ENCODE measurements at places on chromosomes 2 and 18.

- no peak for DNase-seq
Observed at GRCh38 chr2:207264310-207264709, 98.6 kb upstream of the KLF7 start.

DNA sequence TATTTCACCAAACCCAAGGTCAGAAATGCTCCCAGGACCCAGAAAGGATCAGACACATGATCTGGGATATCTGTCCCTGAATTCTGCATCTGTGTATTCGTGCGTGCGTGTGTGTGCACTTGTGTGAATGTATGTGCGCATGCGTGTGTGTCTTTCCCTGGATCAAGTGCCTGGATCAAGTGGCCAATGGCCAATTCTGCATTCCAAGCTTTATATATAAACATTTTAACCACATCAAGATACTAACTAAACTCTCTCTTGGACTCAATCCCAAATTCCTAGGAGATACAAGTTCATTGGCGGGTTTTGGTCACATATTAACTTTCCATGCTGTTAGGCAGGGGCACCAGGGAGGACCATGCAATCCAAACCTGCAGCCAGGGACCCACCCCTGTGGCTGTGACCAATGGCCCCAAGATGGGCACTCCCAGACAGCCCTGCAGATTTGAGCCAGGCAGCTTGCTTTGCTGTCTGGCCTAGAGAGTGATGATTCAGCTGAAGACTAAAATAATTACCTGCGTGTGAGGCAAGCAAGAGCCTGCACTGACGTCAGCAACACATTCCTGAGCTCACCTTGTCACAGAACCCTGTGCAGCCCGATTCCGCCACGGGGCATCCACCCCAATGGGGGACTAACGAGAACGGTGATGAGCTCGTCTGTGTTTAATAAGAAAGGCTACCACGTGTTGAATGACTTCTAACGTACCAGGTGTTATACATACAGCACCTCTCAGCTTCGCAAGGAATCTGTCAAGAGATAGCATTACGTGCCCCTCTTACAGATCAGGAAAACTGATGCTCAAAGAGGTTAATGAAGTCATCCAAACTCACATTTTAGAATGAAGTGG, 45.3 kb upstream of the ROCK2 start:
- no peak for DNase-seq

DNA sequence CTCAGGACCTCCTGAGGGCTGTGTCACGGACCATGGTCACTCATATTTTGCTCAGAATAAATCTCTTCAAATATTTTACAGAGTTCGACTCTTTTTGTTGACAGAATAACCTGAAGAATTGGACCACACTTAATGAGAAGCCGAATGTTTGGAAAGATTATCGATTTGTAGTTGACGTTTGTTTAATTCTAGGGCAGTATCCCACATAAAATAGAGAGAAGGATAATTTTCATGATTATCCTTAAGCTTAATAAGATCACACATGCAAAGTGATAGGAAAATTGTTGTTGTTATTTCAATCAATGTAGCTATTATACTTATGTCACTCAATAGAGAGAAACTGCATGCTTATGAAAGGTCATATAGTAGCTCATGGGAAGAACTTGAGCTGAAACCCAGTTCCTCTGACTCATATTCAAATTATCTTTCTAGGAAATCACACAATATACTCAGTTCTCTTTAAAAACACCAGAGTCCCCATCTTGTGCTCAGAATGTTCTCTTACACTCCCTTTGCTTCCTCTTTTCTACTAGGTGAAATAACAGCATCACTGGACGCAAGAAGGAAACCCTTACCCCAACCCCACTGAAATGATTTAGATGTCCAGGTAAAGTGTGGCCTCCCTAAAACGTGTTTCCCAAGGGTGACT, 982.1 kb downstream of the TSN start:
- DNase-seq = no peak

GRCh38 chr2:634636-635388, 42.4 kb downstream of the TMEM18 start:
- no peak for DNase-seq

GRCh38 chr2:197209742-197210408, 100.7 kb downstream of the ANKRD44 start:
- peak; percentile 15 for DNase-seq

GRCh38 chr2:134500211-134500935, 218.4 kb downstream of the TMEM163 start:
- DNase-seq = no peak

GRCh38 chr2:78035804-78036203, 513.6 kb upstream of the LRRTM4 start:
- DNase-seq = no peak

GRCh38 chr2:9423100-9423921, at the start of the genes CPSF3 and ITGB1BP1:
TSS of gene CPSF3 (plus strand) at chr2:9423654. CDS start at chr2:9423774, 120 bp downstream.
TSS of gene ITGB1BP1 (minus strand) at chr2:9423528. CDS start at chr2:9418697, 4,831 bp downstream.
- peak; percentile 92 for DNase-seq

- DNase-seq = no peak
Observed at GRCh38 chr18:62412231-62412979, 87.3 kb downstream of the TNFRSF11A start.

GRCh38 chr2:189287982-189288521, 108.5 kb upstream of the COL5A2 start:
- DNase-seq = no peak

- no peak for DNase-seq
Observed at GRCh38 chr2:189548666-189549448, 31.7 kb downstream of the SLC40A1 start.

- no peak for DNase-seq
Observed at GRCh38 chr18:45667056-45667736, 51.9 kb downstream of the SLC14A2 start.

GRCh38 chr2:149841396-149841795, 253.8 kb upstream of the MMADHC start:
- DNase-seq = no peak

- DNase-seq = no peak
Observed at GRCh38 chr2:220178991-220179695, 551.7 kb downstream of the SLC4A3 start.

DNA sequence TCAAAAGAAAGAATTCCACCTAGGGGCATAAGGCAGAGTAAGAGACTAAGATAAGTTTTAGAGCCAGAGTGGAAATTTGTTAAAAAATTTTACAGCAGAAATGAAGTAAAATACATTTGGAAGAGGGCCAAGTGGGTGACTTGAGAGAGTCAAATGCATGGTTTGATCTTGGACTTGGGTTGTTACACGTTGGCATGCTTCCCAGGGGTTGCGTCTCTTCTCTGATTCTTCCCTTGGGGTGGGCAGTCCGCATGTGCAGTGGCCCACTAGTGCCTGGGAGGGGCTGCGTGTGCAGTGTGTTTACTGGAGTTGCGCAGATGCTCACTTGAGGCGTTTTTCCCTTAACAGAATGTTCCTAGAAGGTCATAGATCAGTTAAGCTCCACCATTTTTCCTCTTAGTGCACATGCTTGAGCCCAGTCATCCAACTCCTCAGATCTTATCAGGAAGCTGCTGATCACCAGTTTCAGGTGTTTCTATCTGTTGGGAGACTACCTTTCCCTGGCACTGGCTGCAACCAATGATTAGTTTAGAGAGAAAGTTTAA, 13.1 kb downstream of the SEH1L start:
- no peak for DNase-seq

DNA sequence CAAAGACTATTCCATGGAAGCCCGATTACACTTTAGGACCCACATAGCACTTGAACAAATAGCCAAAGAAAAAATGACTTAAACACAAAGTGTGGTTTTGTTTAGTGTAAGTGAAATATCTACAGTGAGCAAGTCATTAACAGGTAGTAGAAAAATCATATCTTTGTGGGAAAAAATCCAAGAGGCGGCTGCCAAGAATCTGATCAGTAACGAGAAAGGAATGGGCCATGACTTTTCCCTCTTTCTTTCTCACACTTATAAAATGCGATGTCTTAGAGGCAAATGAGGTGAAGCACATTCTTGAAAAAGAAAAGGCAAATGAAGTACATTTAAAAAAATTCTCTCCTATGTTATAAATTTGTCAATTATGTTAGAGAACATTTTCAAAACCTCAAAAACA, 12.9 kb upstream of the GEMIN6 start:
- DNase-seq = no peak

DNA sequence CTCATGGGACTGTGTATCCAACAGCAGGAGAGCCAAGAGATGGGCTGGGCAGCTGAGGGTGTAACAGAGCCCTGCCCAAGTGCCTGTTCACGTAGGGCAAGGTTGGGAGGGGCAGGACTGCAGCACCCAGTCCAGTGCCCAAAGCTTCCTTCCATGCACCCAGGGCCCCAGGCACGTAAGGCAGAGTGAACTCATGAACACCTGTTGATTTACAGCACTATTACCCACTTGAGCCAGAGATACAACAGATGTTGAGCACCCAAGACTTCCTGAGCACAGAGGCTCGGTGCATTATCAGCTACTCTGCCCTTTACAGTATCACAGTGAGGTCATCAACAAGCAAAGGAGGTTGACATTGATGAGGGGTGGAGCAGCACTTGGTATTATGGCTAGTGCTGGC, 50.2 kb upstream of the FHL2 start:
- DNase-seq = no peak

GRCh38 chr2:213640738-213641425, 356.6 kb downstream of the SPAG16 start:
- no peak for DNase-seq

- no peak for DNase-seq
Observed at GRCh38 chr2:74881626-74882298, 47.8 kb downstream of the HK2 start.

GRCh38 chr2:81324046-81324445, 1019.5 kb upstream of the LRRTM1 start:
- DNase-seq = no peak

GRCh38 chr2:72999729-73000725, 71.5 kb downstream of the SFXN5 start:
- DNase-seq = no peak

- no peak for DNase-seq
Observed at GRCh38 chr2:226911932-226912331, 76.1 kb downstream of the RHBDD1 start.

GRCh38 chr2:23241121-23241520, 143.9 kb upstream of the KLHL29 start:
- no peak for DNase-seq

- no peak for DNase-seq
Observed at GRCh38 chr18:44742718-44743311, 62.1 kb downstream of the SETBP1 start.

- no peak for DNase-seq
Observed at GRCh38 chr2:118813111-118813510, 34.3 kb downstream of the EN1 start.

DNA sequence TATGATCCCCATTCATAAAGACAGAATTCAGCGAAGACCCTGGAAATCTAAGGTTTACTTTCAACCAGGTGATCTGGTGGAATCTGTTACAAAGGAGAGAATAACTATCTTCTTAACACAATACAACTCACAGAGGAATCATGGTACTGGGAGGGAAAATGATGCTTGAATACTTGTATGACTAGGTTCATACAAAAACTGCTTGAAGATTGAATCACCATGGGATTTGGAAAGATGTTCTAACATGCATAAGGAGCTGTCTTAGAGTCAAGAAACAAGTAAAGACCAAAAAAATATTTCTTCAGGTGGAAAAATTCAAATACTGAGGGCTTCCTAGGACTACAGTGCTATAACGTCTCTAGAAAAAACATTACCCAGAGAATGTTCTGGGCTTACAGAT, 32.2 kb downstream of the COL5A2 start:
- no peak for DNase-seq

DNA sequence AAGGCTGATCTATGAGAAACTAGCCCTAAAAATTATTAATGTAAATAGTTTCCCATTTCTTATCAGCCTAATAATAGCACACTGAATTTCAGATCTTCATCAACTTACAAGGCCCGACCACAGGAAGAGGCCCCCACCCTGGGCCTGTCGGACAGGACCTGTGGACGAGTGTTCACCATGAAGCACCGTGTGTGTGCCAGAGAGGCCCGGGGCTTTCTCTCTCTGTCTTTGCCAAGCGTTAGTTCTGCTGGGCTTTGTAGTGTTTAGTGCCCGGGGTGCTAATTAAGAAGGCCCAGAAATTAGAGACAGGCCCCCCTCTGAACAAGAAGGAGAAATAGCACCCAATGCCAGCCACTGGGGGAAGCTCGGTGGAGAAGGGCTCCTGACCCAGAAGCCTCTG, 265.7 kb downstream of the TWIST2 start:
- DNase-seq = no peak

DNA sequence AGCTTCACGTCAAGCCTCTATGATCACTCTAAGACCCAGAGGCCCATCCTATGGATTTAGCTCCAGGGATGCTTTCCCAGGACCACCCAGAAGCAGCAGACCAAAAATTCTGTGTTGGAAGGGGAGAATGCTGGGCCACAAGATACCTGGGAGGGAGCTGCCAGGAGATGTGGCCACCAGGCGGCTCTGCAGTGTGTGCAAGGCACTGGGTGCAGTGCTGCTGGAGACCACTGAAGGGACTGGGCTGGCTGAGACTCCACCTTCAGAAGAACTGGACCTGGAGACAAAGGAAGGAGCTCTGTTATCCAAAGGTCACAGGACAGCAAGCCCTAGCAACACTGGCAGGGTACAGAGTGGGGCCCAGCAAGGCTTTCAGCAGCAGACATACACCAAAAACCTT, 34.0 kb downstream of the KANSL3 start:
- no peak for DNase-seq

DNA sequence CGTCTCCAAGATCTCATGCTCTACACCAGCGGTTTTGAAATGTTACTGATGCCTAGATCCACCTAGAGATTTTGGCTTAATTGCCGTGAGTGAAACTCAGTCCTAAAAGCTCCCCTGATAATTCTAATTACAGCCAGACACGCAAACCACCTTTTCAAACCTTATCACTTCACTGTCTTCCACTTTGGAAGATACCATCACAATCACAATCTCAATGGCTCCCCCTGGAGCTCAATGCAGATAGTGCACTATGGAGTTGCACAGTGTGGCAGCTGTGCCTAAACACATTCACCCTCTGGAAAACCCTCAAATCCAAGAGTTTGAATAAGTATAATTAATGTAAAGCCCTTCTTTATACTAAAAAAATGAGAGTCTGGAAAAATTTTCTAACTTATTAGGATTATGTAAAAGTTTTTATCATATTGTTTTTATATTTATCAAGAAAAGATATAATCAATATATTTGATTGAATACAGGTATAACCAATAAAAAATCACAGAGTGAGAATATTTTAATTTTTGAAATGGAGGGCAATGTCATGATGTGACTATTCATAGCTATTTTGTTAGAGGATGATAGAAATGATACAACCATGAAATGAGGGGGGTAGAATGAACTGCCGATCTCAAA, 102.9 kb upstream of the SLC8A1 start:
- no peak for DNase-seq

DNA sequence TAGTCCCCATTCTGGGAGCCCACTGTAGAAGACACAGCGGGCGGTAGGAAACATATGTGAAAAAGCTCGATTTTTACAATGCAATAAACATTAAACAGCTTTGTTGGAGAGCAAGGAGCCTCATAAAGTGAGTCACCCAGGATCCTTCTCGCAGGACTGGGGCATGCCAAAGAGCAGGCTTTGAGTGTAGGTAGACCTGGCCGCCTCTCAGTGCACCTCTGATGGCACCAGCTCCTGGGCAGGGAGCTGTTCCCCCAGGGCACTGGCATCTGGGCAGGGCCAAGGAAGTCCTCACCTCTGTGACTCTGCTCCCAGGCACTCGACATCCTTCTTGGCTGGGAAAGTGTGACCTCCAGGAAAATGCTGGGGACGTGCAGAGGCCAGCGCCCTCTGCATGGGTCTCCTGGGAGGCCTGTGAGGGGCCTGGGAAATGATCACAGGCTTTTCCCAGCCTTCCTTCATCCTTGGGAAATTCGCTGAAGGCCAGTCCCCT, 94.2 kb downstream of the POLR1A start:
- no peak for DNase-seq

All from stimulated activated CD4-positive, alpha-beta T cell treated with anti-CD3 and anti-CD28 coated beads, Interleukin-15, amount 100 ng/mL, for 1 hour (primary cell).